ENCODE measurements at places on chromosomes 4 and X.

GRCh38 chr4:74109870-74110605 is 11.0 kb upstream of the CXCL2 start:
- no peak for DNase-seq

- DNase-seq, result no peak
Observed at GRCh38 chr4:139900964-139901376, 235.4 kb downstream of the MGST2 start.

GRCh38 chr4:52266537-52267137 is 215.5 kb downstream of the SPATA18 start:
- DNase-seq, result no peak

- DNase-seq, result no peak
Observed at GRCh38 chr4:150960079-150960478, 55.0 kb downstream of the LRBA start.

- DNase-seq, result no peak
Observed at GRCh38 chr4:11175374-11175773, 253.3 kb downstream of the HS3ST1 start.

GRCh38 chr4:154073107-154073822 is 284.4 kb upstream of the SFRP2 start:
- no peak for DNase-seq

DNA sequence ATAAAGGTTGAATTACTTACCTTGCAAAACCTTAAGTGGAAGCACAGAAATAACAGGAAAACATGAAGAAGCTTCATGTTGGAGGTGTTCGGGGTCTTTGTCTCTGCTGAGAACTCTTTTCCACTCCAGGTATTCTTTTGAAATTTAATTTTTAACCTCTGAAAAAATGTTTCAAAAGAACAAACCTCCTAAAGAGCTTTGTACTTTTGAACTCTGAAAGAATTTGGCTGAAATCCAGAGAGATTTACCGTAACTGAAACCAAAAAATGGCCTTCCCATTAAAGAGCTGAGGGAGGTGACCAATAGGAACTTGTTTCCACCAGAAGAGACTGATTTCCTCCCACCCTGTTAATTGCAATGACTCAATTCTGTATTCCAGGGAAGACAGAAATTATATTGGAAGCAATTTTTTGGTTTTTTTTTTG is at the start of gene CFI:
TSS of gene CFI (minus strand) at position 105 of the 425 bp plus-strand sequence. CDS start at position 77, 28 bp downstream.
- DNase-seq, result no peak

GRCh38 chr4:24720436-24720835 is 74.9 kb upstream of the SOD3 start:
- DNase-seq, result no peak

DNA sequence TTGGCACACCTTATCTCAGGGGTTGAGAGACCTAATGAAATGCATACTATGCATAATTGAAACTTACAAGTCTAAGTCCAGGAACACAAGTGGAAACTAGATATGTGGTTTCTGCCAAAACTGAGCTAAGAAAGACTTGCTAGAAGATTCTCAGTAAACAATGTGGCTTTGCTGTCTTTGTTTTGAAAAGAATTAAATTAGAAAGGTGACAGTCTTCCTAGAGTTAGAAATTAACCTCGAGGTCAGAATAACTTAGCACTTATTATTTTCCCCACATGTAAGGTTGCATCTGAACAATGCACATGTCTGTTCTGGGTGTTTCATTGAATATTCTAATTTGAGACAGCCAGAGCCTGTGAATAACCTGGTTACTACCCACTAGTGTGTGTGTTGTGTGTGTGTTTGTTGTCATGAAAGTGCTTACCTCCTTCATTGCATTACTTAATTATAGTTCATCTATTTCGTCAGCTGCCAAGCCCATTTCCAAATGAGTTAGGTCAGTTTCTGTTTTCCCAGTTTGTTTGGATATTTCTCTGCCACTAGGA is 1.5 kb downstream of the EREG start:
- DNase-seq, result no peak

All from activated T-cell treated with anti-CD3 and anti-CD28 coated beads for 48 hours (primary cell).